ENCODE measurements at places on chromosomes 7 and 10. TPM values are rescaled to one million over a fixed set of nuclear protein-coding genes. Genes with fewer than 3 reads are reported as not detected.

The TAX1BP1 gene
- polyA plus RNA-seq: 78.3 TPM

The EEPD1 gene
- polyA plus RNA-seq: 14.6 TPM

The CELF2 gene
- 75.3 TPM for polyA plus RNA-seq

The PRPS1L1 gene
- not detected for polyA plus RNA-seq

The LIPJ gene
- polyA plus RNA-seq: not detected

The KCNIP2 gene
- 2.1 TPM for polyA plus RNA-seq

The PRSS37 gene
- polyA plus RNA-seq: not detected

The NEUROD6 gene
- polyA plus RNA-seq: not detected

The MDH2 gene
- 141 TPM for polyA plus RNA-seq

The LAMB4 gene
- 6.8 TPM for polyA plus RNA-seq

The TFR2 gene
- polyA plus RNA-seq: 2.3 TPM

- no peak for DNase-seq
These were observed 68.0 kb upstream of the VKORC1L1 start for GRCh38 chr7:65804887-65805286.

DNA sequence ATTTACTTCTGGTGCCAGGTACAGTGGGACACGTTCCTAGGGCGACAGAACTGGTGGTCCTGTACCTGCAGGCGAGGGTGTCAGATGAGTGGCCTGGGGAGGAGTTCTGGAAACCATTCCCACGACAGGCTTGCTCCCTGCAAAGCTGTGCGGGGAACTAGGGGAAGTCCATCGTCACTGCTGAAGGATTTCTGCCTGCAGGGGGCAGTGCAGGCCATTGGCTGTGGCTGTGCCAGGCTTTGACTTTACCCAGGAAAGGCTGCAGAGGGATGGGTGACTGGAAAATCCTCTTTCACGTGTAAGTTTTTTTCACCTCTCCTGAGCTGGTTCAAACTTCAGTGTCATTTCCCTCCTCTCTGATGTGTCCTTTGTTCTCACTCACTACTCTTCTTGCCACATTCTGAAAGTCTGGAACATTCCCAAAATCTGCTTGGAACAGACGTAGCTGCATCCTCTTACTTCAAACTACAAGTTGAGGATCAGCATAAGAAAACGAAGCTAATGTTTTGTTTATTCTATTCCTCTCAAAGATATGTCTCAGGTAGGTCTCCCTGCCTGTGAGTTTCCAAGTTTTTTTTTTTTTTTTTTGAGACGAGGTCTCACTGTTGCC is 126.5 kb downstream of the SH2D4B start:
- DNase-seq: peak; percentile 45

- no peak for DNase-seq
These were observed 42.5 kb upstream of the LCOR start for GRCh38 chr10:96789571-96790108.

DNA sequence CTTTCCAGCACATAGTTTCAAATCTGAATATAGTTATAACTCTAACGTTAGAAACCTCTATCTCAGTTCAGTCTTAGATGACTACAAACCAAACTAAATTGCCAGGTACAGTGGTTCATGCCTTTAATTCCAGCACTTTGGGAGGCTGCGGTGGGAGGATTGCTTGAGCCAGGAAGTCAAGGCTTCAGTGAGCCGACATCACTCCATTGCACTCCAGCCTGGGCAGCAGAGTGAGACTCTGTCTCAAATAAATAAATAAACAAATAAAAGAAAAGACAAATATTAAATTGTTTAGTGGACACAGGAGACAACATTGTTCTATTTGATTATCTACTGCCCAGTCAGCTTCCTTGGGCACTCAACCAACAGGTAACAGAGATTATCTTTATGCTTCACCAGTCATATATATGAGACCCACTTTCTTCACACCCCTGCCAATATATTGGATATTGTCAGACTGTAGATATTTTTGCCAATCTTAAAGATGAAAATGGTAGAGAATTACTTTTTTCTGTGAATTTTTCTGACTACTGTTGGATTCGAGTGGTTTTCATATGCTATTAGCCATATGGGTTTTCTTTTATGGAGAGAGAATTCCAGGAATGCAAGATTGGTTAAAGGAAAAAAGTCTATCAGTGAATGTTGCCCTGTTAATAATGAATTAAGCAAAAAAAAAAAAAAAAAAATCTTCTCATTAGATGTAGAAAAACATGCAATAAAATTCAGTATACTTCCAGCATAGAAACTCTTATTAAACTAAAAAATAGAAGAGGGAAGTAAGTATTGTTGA is 16.0 kb downstream of the HDAC9 start:
- no peak for DNase-seq

- DNase-seq: no peak
These were observed 40.0 kb downstream of the GHRHR start for GRCh38 chr7:31003721-31004120.

GRCh38 chr7:116293139-116293538 is 82.8 kb downstream of the TES start:
- no peak for DNase-seq

GRCh38 chr7:22549051-22549450 is 49.1 kb upstream of the STEAP1B start:
- DNase-seq: no peak

DNA sequence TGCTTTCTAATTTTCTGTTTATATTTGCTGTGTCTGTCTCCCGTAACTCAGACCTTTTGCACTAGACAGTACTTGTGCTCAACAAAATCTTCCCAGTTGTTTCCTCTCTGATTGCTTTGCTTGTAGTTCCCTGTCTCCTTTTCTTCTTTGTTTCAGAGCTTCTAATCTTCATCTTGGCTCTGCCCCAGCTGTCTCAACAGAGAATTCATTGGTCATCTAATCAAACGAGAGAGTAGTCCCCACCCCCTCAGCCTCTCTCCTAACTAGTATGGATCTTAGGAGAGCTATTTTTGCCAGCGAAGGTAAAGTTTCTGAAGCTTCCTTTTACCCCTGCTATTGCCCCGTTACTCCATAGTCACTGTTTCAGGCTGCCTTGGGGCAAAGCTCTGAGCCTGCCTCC is 32.8 kb downstream of the SLC26A4 start:
- no peak for DNase-seq

GRCh38 chr7:158766570-158767281 is 62.1 kb upstream of the NCAPG2 start:
- no peak for DNase-seq

GRCh38 chr10:127013211-127013656 is 108.0 kb downstream of the DOCK1 start:
- DNase-seq: no peak

DNA sequence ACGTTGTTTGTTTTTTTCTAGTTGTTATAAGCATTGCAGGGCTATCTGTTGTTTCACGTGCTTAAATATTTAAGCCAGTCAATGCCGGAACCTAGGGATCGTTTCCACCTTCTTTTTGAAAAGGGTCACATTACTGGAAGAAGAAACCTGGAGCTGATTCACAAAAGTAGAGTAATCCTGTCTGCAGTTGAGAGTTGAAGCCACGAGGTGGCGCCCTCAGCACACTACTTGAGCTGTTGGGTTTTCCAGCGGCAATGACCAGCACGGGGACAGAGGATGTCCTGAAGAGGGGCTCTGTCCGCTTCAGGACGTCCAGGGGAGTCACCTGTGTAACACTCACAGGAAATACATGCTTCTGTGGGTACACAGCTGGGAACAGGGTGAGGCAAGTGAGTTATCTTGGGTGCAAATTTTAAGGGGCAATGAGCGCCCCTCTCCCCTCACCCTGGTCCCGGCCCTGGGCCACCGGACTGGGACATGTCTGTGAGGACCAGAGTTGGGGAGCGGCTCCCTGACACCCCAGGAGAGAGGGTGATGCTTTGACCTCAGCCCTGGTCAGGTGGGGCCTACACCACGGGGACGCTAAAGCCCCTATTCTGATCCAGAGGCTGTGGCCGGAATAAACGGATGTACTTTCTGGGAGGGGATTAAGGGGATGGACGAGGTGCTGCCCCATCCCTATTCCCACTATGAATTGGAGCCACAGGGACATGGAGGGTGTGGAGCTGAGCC is 26.3 kb upstream of the WDFY4 start:
- DNase-seq: peak; percentile 78

GRCh38 chr10:16909961-16910792 is 93.0 kb upstream of the RSU1 start:
- DNase-seq: no peak

DNA sequence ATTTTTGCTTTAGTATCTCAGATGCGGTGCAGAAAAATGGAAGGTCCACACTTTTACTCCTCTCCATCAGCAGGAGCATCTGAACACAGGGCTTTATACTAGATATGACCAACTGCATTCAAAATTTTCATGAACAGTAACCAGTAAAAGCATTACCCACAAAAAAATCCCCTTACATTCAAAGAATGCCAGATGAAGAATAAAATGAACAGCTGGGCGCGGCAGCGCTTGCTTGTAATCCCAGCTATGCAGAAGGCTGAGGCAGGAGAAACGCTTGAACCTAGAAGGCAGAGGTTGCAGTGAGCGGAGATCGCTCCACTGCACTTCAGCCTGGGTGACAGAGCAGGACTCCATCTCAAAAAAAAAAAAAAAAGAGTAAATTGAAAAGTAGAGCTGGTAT is 3.1 kb downstream of the SAR1A start:
- DNase-seq: no peak

- DNase-seq: peak; percentile 76
These were observed 52.6 kb upstream of the CAPZA2 start for GRCh38 chr7:116809636-116810266.

DNA sequence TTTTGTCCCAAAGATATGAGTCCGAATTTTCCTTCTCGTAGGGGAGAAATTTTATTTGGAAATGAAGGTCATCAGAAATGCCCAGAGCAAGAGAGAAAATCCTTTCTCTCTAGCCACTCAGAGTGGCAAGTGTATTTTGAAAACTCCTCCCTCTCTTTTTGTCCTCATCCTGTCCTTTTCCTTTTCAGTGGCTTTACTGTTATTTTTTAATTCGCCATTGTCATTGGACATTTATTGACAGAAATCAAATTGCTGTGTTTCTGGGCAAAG is 39.6 kb downstream of the TET1 start:
- no peak for DNase-seq

DNA sequence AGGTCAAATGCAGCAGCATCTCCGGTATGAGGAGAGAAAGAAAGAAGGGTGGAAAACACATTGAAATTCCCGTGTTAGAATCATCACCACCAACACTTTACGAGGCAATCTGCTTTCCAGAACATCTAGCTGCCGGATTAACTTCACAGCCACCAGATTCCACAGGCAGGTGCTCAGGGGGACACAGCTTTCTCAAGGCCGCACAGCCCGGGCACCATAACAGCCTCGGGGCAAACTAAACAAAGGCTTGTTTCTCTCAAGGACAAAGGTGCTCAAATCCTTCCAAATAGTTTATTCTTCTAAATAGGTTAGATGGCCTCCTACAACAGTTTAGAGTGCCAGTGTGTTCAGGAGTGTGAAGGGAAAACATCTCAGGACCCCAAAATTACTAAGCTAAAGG is 156.3 kb downstream of the DIP2C start:
- no peak for DNase-seq

GRCh38 chr10:34340934-34341333 is 474.2 kb downstream of the PARD3 start:
- DNase-seq: no peak

- DNase-seq: peak; percentile 9
These were observed 133.8 kb upstream of the PLXNA4 start for GRCh38 chr7:132709971-132710567.

DNA sequence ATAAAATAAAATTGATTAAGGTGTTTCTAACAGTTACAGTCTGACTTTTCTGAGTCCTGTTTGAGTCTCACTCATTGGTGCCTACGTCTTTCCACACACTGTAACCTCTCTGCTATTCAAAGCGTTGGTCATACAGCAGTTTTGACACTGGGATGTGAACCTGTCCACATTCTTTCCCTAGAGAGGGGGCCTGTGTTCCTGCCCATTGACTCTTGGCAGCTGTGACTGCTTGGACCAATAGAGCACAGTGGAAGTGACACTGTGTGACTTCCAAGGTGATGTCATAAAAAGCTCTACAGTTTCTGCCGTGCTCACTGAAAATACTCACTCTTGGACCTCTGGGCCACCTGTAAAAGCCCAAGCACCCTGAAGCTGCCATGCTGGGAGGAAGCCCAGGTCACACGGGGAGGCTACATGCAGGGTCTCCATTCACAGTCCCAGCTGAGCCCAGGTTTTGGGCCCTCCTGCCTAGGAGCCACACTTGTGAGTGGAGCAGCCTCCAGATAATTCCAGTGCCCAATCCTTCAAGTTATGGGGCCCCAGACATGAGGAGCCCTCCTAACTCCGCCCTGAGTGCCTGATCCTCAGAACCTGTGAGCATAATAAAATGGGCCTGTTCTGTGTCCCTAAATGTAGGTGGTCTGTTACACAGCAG is 704 bp upstream of the ANTXRL start:
- no peak for DNase-seq

DNA sequence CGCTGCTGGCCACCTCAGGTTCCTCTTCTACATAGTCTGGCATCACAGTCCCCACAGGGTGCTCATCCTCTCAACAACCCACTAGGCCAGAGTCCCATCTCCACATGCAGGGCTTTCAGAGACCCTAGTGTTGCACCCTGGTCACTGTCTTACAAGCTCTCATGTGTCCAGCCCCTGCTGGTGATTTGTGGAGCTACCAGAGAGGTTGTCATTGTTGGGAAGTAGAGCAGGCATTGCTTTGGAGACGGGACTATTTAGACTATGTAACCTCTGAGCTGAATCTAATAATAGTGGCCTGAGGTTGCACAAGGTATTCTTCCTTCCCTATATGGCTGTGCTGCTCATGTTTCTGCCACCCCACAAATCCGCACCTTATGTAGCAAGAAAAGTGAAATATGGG is 135.3 kb upstream of the VWC2 start:
- DNase-seq: no peak

DNA sequence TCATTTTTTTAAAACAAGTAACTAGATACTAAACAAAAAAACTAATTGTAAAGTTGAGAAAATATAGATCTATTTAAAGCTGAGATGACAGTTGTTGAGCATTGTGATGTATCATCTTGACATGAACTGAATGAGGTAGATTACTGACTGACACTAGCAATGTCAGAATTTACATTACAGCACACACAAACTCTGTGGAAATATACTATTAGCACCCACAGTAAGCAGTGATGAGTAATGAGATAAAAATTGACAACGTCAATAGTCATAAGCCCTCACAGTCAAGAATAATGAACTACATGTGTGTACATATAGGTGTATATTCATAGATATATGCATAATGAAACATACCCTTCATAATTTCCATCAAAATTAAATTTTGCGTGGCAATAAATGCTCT is 368.4 kb downstream of the TFEC start:
- no peak for DNase-seq

DNA sequence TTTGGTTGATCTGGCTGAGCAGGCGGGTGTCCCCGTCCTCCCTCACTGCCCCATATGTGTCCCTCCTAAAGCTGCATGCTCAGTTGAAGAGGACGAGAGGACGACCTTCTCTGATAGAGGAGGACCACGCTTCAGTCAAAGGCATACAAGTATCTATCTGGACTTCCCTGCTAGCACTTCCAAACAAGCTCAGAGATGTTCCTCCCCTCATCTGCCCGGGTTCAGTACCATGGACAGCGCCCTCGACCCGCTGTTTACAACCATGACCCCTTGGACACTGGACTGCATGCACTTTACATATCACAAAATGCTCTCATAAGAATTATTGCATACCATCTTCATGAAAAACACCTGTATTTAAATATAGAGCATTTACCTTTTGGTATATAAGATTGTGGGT is 26.9 kb upstream of the TRIM56 start:
- peak; percentile 75 for DNase-seq

GRCh38 chr7:366161-366803 is 76.3 kb downstream of the FOXL3 start:
- DNase-seq: no peak

All from muscle of arm (tissue), 14 donors.